ENCODE measurements at places on chromosomes 5 and 9. TPM values are rescaled to one million over a fixed set of nuclear protein-coding genes. Genes with fewer than 3 reads are reported as not detected.

GRCh38 chr5:135398160-135398854 lies 724 bp downstream of the MACROH2A1 start:
- peak; percentile 28 for DNase-seq

DNA sequence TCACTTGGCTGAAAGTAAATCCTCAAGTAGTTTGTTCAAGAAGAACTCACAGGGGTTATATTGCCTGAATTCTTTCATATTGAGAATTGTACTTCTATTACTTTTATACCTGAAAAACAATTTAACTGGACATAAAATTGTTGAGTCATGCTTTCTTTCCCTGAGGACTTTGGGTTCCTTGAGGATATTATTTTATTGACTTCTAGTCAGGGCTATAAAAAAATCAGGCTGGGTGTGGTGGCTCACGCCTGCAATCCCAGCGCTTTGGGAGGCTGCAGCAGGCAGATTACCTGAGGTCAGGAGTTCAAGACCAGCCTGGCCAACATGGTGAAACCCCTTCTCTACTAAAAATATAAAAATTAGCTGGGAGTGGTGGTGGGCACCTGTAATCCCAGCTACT lies 17.9 kb upstream of the CDC42SE2 start:
- no peak for DNase-seq

DNA sequence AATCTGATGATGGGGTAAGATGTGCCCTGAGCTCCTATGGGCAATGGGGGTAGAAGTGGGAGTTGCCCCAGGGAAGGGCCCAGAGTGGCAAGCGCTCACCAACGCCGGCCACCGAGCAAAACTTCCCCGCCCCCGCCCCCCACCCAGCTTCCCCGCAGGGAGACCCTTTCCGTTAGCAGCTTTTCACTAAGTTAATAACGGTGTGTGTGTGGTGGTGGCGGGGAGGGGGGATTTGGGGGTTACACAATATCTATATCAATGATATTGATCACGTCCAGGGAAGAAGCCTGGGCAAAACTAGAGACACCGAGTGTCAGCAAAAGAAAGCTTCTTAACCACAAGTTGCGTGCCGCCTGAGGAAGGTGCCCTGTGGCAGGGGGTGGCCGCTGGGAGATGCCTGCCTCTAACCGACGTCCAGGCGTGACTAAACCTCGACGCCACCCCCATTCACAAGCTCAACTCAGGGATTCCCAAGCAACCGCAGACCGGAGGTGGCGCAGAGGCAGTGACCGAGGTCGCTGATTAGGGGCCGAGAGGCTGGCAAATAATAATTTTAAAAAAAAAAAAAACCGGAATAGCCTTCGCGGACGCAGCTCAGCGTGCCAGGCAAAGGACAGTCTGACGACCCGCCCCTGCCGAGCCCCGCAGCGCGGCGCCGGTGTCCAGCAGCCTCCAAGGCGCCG lies 222.6 kb downstream of the MEF2C start:
- no peak for DNase-seq

- no peak for DNase-seq
Observed at GRCh38 chr9:19665146-19665863, 123.5 kb downstream of the SLC24A2 start.

DNA sequence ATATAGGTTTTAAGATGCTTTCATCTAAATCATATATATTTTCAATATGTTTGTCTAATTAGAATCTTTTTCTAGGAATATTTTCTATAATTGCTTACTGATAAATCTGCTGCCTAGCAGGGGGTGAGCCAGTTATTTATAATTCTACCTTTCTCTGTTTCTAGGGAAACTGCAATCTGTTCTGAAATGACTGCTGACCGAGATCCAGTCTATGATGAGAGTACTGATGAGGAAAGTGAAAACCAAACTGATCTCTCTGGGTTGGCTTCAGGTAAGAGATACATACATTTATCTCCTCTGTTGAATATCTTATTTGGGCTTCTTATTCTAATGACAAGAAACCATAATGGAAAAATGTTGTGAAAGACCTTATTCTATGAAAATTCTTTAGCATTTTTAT lies 127.3 kb downstream of the XRCC4 start:
- DNase-seq = no peak

GRCh38 chr5:109826426-109826825 lies 136.7 kb downstream of the MAN2A1 start:
- DNase-seq = no peak

- no peak for DNase-seq
Observed at GRCh38 chr9:5493679-5494511, 16.4 kb upstream of the PDCD1LG2 start.

- no peak for DNase-seq
Observed at GRCh38 chr5:172178991-172179989, 8.7 kb downstream of the STK10 start.

Gene MYOT
- total RNA-seq = not detected

- DNase-seq = no peak
Observed at GRCh38 chr5:96963267-96963666, 27.4 kb downstream of the LNPEP start.

DNA sequence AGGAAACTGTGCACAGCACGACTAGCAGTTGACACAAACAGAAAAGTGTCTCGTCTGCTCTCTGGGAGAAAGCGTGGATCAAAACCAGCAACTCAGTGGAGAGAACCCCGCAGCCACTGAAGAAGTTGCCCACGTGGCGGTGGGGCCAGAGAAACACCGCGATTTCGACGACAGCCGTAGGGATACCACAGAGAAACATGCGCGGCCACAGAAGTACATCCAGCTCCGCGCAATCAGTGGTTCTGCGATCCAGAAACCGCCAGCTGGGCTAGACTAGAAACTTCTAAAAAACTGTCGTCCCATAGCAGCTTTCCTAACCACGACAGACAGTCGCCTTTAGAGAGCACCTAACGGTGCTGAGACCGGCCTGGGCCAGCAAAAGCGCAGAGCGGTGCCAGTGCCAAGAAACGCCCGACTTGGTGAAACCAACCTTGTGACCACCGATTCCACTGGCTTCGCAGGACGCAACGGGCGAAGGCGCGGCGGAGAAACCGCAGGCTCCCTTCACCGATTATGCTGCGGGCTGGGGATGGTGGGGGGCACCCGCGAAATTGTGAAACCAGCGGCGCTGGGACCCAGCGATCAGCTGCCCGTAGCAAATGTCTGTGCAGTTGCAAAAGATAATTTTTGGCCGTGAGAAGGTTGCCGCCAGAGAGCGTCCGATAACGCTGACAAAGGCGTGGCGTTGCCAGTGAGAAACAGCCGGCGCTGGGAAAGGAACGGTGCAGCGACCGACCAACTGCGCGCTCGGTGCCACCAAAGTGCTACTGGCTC lies 2.7 kb upstream of the ANXA2R start:
- no peak for DNase-seq

Gene DDX46
- 74.8 TPM for total RNA-seq

DNA sequence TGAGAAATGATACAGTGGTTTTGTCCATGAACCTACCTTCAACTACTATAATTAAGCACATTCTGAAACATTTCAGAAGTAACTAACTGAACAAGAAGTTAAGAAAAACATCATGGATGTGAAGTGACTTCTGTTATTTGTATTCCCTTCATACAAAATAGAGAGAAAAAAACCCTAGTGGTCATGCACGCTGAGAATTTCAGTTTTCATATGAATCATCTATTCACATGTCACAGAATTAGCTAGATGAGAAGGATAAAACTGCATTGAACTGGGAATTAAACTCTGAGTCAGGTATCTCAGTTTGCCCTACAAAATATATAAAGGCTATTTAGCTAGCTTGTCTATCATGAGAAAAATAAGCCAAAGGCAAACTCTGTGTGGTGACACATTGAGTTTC lies 451.8 kb upstream of the FTMT start:
- DNase-seq = no peak

Gene OCLN
- total RNA-seq = 34.8 TPM

DNA sequence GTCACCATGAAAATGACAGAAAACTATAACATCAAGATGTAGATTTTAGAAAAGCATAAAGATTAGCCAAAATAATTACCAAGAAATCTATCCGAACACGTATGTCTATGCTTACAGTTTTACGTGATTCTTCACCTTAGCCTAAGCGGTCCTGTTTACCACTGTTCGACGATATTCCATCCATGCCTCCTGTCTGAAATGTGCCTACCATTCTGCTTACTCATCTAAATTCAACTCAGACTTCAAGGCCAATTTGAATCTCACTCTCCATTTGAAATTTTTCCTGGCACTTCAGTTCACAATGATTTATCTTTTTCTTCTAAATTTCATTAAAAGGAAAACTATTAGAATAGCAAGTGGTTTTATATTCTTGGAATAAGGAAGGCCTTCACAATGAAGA lies 15.4 kb downstream of the ZDHHC21 start:
- DNase-seq = no peak

DNA sequence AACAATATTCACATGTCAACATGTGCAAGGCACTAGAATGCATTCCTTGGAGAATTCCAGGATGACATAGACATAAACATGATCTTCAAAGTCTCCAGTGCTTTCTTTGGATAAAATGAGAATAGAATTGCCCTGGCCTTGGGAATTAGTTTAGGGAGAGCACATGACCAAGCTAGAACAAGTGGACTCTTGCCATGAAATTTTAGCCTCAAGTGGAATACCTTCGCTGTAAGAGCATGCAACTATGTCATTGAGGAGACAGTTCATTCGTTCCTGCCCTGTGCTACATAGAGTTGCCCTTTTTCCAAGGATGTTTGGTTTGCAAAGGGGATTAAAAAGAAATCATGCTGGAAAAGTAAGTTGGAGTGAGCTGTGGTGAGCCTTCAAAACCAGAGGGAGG lies 42.7 kb downstream of the ZFAND5 start:
- no peak for DNase-seq

- no peak for DNase-seq
Observed at GRCh38 chr5:72584466-72584865, 77.3 kb upstream of the ZNF366 start.

DNA sequence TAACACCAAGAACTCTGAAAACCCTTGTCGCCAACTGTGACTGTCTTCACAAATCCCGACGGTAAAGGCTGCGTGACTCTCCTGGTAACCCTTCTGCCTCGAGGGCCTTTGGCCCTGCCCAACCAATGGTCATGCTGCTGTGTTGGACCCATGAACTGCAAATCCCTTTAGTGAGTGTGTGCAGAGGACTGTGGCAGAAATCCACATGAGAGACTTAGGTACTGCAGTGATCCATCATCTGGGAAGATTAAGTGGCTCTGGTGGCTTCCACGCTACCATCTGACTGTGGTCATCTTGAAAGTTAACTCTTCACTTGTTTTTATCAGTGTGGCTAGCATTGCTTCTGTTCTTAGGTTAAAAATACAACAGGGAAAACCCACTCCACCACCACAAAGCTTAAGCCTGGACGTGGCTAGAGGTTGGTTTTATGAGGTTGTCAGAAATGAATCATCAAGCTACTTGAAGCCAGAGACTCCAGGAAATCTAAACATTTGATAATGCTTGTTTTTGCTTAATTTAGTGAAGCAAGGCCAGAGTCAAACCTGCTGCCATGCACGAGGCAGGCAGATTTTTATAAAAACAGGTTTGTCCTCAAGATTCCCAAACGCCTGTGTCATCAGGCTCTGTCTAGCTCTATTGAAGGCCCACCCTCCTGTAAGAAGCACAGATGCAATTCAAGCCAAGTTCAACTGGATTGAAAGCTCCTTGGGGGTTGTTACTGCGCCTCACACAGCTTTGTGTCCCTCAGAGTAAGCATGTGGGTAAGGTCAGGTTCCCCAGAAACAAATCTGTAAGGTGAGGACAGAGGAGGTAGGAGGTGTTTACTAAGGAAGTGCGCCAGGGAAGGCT lies 52.7 kb upstream of the ERCC6L2 start:
- DNase-seq = no peak

DNA sequence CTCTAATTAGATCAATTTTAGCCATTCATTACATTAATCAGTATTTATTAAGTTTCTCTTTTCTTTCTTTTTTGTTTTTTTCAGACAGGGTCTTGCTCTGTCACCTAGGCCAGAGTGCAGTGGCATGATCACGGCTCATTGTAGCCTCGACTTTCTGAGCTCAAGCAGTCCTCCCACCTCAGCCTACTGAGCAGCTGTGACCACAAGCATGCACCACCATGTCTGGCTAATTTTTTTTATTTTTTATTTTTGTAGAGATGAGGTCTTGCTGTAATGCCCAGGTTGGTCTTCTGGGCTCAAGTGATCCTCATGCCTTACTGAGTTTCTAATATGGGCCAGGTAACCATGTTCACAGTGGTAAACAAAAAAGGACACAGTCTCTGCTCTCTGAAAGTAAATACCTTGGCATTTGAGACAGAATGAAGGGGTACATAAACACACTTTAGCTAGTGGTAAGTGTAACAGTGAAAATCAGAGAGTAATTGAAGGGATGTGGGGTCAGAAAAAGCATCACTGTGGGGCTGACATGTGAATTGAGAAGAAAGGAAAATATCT lies 336.3 kb downstream of the ADGRV1 start:
- no peak for DNase-seq

Gene SLC28A3
- not detected for total RNA-seq

Gene KYAT1
- total RNA-seq = 9.2 TPM

DNA sequence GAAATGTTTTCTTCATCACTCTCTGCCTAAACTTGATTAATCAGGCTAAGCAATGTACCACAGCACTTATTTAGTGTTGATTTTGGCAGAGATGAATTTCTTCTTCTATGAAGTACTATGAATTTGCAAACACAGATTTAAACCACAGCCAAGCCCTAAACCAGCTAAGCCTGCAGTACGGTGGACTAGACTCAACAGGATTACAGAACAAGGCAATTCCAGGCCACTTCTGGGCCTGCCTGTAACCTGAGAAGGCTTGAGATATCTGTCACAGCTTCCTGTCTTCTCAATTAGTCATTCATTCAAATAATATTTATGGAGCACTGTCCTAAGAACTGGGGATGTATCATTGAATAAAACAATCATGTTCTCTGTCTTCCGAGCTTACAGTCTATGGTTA lies 32.4 kb upstream of the CAST start:
- peak; percentile 7 for DNase-seq

DNA sequence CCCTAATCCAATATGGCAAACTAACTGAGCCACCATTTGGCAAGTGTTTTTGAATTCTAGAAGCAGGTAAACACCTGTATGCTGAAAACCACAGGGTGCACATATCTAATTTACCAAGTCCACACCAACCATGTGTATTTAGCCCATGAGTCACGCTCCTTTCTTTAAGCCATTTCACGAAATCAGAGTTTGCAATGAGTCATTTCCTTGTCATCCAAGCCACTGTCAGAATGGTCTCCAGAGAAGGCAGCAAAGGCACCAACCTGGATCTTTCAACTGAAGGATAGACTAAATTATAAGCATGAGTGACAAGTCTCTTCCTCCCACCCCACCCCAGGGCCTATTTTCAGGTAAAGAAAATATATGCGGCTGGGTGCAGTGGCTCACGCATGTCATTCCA lies 110.0 kb downstream of the PAX5 start:
- DNase-seq = peak; percentile 45

- DNase-seq = no peak
Observed at GRCh38 chr5:139105621-139106071, 92.5 kb downstream of the SIL1 start.

DNA sequence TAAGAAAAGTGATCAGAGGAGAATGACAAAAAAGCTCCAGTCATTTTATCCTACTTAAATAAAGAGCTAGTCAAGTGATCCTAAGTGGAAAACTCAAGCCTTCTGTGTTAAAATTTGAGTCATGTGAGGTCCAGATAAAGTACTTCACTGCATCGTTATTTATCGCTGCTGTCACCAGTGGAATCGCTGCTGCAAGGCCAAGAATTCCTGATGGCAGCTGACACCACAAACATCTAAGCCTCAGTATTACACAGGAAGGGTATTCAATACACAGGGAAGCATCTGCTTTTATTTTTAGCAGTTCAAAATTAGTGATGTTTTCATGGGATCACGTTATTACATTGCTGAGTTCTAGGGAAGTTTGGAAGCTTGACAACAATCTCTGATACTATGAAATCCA lies 190.3 kb downstream of the GOLPH3 start:
- DNase-seq = no peak

- no peak for DNase-seq
Observed at GRCh38 chr5:106873568-106873967, 797.2 kb downstream of the EFNA5 start.

All from HepG2 (cell line).